ENCODE measurements at places on chromosomes 3 and 15.

- no peak for DNase-seq
Observed at GRCh38 chr3:149462581-149463011, 11.9 kb upstream of the TM4SF4 start.

GRCh38 chr3:158678687-158679086 lies 6.2 kb upstream of the LXN start:
- DNase-seq: no peak

DNA sequence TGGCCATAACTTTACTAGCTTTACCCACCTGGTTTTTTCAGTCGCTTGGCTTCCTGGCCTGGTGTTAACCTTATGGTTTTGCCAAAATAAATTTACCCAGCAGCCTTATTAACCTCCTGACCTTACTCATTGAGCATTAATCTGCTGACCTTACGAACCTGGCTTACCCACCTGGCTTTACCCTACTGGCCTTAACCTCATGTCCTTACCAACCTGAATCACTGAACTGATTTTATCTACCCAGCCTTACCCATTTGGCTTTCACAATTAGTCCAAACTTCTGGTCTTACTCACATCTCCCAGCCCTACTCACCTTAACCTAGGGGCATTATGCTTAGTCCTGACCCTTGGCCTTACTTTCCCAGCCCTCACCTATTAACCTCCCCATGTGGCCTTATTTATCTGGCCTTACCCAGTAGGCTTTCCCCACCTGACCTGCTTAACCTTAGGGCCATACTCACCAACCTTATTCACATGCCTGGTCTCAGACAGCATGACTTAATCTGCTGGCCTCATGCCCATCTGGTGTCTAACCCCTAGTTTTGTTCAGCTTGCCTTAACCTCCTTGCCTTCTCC lies 93.4 kb downstream of the IL12A start:
- no peak for DNase-seq

- no peak for DNase-seq
Observed at GRCh38 chr15:62121273-62122015, 43.6 kb downstream of the C2CD4B start.

DNA sequence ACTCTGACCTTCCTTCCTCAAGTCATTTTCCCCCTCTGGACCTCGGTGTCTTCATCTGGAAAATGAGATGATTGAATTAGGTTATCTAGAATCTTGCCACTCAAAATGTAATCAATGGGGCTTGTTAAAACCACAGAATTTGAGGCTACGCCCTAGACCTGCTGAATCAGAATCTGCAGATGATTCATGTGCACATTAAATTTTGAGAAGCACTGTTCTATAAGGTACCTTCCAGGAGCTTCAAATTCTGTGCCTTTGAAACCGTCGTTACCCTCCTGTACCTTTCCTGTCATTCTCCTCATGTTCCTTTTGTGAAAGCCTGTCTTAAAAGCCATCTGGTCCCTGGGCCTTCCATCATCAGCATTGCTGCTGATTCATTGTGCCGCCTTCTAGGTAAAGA lies 172.4 kb upstream of the TOPAZ1 start:
- DNase-seq: no peak

DNA sequence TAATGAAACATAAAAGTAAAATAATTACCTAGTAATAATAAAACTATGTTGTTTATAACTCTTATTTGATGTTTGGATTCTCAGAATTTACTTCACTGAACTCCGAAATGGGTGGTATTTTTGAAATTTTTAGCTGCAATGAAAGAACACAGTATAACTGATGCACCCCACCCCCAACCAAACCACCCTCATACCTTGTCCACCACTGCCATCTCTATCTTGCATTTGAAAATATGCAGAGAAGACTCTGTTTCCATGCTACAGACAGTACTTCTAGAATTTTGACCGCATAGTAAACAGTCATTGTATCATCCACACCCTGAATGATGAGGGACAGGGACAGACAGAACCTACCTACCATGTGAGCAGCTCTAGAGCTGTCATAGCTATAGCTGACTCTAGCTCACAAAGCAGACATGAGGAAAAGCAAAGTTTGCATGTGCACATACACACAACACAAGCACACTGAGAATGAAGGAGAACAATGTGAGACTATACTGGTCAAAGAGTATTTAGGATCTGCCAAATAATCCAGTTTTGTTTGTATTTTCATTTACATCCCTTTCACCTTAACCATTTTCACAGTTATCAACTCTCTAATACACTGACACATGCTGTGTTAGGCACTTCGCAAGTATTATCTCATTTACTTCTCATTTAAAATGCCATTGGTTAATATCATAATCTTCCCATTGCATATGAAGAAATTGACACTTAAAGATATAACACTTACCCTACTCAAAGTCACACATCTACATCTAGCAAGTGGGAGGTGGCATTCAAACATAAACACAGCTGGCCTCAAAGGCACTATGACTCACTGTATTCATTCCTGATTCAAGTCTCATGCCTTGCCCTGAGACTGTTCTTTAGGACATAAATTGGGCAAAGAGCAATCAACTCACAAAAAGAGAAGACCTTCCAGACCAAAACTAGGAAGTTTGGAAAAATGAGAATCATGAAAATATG lies 1014.7 kb upstream of the CFAP20DC start:
- peak; percentile 22 for DNase-seq

All from stimulated activated CD4-positive, alpha-beta T cell treated with anti-CD3 and anti-CD28 coated beads, Interleukin-4, amount 100 ng/mL, for 4 hours (primary cell).